Esophagus squamous epithelium (tissue), 5 donors: ENCODE measurements at places on chromosomes 1 and 21. TPM values are rescaled to one million over a fixed set of nuclear protein-coding genes. Genes with fewer than 3 reads are reported as not detected.

COL11A1 gene
- total RNA-seq = not detected

NHLH1 gene
- total RNA-seq = not detected

SLC35F3 gene
- 0.13 TPM for total RNA-seq

EXTL1 gene
- not detected for total RNA-seq

USP25 gene
- 25.7 TPM for total RNA-seq
